ENCODE measurements at places on chromosomes 11 and 22. TPM values are rescaled to one million over a fixed set of nuclear protein-coding genes. Genes with fewer than 3 reads are reported as not detected.

The OR4D6 gene
- not detected for total RNA-seq

The C2CD3 gene
- 17.4 TPM for total RNA-seq

The SAA1 gene
- total RNA-seq: 4.5 TPM

The ASCL2 gene
- not detected for total RNA-seq
